Activated T-helper 2 cell treated with anti-CD3 and anti-CD28 coated beads, Interferon-gamma antibody, Interleukin-2, Interleukin-4, amounts not matched to agents 10 μg/mL and 5 μg/mL and 100 μg/mL, durations not matched to agents 14 hours and 24 hours and 36 hours (primary cell): ENCODE measurements at places on chromosomes 12 and 14. TPM values are rescaled to one million over a fixed set of nuclear protein-coding genes. Genes with fewer than 3 reads are reported as not detected.

Gene DIP2B
- 27.4 and 29.1 TPM in 2 replicates for total RNA-seq

Gene STYX
- total RNA-seq = 16.3 and 16.5 TPM in 2 replicates

Gene CHGA
- total RNA-seq = not detected in 2 replicates

Gene CCDC88C
- total RNA-seq = 95.3 and 100 TPM in 2 replicates

Gene C14orf119
- total RNA-seq = 57.7 and 65.2 TPM in 2 replicates

Gene GLIPR1L2
- total RNA-seq = not detected in 2 replicates

Gene SIRT4
- 2.0 and 2.2 TPM in 2 replicates for total RNA-seq

Gene TCL1B
- not detected in 2 replicates for total RNA-seq

Gene LYZ
- total RNA-seq = not detected in 2 replicates

Gene SALL2
- total RNA-seq = 2.6 and 2.7 TPM in 2 replicates

Gene YAF2
- 40.6 and 43.7 TPM in 2 replicates for total RNA-seq

Gene TSPAN11
- not detected in 2 replicates for total RNA-seq

Gene CPNE6
- not detected in 2 replicates for total RNA-seq

Gene LTBR
- 0.32 and 0.50 TPM in 2 replicates for total RNA-seq

Gene IL31
- total RNA-seq = 54.3 and 55.9 TPM in 2 replicates

Gene COX8C
- total RNA-seq = not detected in 2 replicates

Gene CEBPE
- not detected in 2 replicates for total RNA-seq

Gene VTI1B
- total RNA-seq = 73.7 and 75.4 TPM in 2 replicates

Gene TC2N
- 16.1 and 19.9 TPM in 2 replicates for total RNA-seq

Gene CFAP73
- 0.14 TPM in 1 of 2 replicates, not detected in the other for total RNA-seq

Gene AHNAK2
- total RNA-seq = 0.02 and 0.07 TPM in 2 replicates

Gene OR6C2
- total RNA-seq = not detected in 2 replicates
